ENCODE measurements at places on chromosomes 12 and 14.

GRCh38 chr12:47097276-47097896 is 17.6 kb upstream of the AMIGO2 start:
- no peak for DNase-seq

- DNase-seq = peak; percentile 66
Observed at GRCh38 chr14:39015360-39015961, 87.6 kb downstream of the SEC23A start.

DNA sequence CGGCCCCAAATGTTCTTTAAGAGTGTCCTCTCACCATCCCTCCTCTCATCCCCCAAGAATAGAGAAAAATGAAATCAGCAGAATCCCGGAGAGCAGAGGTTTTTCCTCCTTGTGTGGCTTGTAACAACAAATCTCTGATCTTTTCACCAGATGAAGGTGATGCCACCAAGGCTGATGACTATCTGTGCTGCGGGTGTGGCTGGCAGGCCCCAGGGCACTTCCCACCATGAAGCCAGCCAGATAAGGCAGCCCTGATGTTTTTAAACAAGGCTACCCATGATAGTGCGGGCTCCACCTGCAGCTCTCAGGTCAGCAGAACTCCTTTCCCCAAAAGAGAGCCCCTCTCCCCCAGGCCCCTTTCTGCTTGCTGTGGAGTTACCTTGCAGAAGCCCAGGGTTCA is 58.0 kb upstream of the PARP11 start:
- no peak for DNase-seq

DNA sequence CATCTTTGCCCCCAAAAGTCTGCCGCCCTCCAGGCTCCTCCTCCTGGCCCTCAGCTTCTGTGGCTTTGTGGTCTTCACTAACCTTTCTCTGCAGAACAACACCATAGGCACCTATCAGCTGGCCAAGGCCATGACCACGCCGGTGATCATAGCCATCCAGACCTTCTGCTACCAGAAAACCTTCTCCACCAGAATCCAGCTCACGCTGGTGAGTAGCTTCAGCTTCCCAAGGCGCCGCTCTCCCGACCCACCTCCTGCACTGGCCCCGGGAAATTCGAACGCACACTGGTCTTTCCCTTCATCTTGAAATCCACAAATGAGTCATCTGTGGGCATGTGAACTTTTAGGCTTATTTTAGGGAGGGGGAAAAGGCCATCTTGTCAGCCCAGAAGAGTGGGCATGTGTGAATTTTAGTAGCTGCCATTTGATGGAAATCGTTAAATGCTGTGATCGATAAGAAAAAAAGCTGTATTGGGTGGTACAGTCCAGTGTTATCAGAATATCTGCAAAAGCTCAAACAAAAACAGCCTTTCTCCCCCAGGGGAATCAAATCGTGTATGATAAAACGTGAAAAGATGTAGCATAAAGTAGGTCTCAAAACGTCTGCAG is 700 bp downstream of the SLC35E3 start:
- DNase-seq = peak; percentile 63

DNA sequence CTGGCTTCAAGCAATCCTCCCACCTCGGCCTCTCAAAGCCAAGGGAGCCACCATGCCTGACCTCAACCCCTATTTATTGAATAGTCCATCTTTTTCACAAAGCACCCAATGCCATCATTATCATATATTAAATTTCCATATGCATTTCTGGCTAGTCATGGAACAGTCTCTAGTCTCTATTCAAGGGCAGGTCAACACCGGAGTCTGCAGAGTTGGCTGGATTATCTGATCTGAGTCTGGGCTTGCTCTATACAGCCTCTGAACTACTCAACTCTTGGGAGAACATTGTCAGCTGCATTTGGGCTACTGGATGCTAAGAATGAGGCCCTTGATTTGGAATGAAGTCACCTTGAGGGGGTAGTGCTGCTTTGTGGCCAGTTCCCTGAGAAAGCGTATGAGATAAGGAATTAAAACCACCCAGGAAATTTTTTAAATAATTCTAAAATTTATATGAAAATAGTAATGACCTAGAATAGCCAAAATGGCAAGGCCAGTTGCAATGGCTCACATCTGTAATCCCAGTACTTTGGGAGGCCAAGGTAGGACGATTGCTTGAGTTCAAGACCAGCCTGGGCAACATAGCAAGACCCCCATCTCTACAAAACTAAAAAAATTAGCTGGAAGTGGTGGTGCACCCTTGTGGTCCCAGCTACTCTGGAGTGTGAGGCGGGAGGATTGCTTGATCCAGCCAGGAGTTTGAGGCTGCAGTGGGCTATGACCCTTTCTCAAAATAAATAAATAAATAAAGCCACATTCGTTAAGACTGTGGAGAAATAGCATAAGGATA is 6.9 kb upstream of the NAA25 start:
- peak; percentile 54 for DNase-seq

GRCh38 chr12:14238221-14238792 is 127.2 kb upstream of the ATF7IP start:
- DNase-seq = peak; percentile 53

DNA sequence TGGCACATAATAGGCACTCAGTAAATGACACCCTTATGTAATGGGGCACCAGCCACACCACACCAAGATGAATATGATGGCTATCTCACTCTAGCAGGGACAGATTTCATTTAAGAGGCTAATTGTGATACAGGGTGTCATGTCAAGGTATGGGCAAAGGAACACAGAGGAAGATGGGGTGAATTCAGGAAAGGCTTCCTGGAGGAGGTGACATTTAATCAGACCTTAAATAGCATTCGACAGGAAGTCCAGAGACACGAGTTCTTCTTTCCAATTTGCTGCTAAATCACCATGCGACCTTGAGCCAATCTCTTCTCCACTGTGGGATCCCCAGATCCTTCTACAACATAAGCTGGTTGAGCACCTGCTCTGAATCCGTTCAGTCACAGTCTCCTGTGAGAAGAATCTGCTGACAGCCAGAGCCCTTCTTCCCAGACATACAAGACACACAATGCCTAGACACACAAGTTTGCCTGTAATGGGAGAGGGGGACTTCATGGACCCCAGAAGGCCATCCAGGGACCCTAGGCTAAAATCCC is 1.5 kb upstream of the DTX1 start:
- no peak for DNase-seq

GRCh38 chr14:72636094-72636493 is 257.8 kb downstream of the DPF3 start:
- DNase-seq = no peak
